GM10248 (cell line): ENCODE measurements at places on chromosomes 12 and 14.
A peak's percentile ranks its signal among the peaks of the same experiment; 100 is the strongest.

DNA sequence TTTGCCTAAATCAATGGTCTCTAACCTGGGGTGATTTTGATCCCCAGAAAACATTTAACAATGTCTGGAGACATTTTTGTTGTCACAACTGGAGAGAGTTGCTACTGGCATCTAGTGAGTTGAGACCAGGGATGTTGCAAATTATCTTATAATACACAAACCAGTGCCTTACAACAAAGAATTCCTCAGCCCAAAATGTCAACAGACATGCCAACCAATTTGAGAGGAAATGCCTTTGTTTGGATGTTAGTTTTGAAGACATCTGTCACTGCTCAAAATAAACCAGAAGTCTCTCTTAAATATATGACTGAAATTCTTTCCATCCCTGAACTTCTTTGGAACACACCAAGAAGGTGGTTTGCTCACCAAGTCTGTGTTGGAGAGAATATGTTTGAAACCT, 336.9 kb upstream of the ATP2B1 start:
- DNase-seq, result no peak

DNA sequence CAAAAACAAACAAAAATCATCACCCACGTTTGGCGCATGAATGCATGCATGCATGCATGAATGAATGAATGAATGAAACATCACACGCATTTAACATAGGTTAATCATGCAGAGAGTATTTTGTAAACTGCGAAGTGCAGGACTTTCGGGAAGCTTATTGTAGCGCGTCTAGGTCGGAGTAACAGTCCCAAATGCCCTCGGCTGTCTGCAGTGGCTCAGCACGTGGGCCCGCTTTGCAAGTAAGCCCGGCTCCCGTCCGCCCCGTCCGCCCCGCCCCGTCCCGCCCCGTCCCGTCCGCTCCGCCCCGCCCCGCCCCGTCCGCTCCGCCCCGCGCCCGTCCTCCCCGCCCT, 263 bp upstream of the IFT81 start:
- no peak for DNase-seq

DNA sequence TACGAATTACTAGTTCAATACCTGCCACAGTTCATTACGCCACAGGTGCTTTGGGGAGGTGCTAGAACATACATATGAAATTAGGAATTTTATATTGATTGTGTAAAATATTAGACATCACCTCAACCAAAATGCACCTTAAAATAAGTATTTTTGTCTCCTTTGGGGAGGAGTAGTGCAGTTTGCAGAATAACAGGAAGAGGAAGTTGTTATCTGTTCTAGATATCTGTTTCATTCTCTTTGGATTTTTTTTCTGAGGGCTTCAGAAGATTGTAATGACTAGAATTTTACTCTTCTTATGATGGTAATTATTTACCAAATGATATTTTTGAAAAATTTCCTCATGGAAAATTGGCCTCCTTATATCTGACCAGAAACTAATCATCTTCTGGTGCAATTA, 9.9 kb upstream of the GYS2 start:
- no peak for DNase-seq

DNA sequence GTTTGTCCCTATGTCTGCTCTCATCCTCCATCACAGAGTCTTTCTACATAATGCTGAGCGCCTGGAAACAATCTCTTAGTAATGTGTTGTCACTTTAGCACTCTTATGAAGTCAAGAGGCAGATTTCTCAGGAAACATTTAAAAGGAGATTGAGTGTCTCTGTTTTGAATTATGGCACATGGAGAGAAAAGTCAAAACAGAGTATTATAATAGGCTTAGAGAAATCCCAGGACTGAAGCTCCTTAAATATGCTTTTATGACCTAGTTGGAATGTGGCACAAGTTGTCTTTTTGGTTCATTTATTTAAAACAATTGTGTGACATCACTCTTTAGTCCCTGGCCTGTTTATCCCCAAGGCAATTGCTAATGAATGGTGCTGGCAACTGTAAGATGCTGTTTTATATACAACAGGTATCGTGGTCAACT, 117.8 kb upstream of the HIF1A start:
- DNase-seq, result no peak

DNA sequence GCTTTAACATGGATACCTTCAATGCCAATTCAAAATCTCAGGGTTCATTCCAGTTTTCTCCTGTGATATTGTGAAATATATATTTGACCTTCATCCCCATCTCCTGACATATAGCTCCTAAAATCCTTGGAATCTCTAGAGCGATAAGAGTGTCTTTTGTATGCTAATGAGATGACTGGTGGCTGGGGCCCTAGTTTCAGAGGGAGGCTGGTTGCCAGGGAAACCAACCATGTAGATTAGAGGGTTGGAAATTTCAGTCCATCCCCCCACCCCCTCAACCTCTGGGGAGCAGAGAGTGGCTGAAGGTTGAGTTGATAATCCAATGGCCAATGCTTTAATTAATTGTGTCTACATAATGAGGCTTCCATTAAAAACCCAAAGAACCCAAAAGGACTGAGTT, 59.4 kb downstream of the SDR9C7 start:
- no peak for DNase-seq

GRCh38 chr14:50697659-50698290, 29.7 kb upstream of the SAV1 start:
- no peak for DNase-seq

- no peak for DNase-seq
Measured at GRCh38 chr12:13947276-13947946, 34.0 kb downstream of the GRIN2B start.

DNA sequence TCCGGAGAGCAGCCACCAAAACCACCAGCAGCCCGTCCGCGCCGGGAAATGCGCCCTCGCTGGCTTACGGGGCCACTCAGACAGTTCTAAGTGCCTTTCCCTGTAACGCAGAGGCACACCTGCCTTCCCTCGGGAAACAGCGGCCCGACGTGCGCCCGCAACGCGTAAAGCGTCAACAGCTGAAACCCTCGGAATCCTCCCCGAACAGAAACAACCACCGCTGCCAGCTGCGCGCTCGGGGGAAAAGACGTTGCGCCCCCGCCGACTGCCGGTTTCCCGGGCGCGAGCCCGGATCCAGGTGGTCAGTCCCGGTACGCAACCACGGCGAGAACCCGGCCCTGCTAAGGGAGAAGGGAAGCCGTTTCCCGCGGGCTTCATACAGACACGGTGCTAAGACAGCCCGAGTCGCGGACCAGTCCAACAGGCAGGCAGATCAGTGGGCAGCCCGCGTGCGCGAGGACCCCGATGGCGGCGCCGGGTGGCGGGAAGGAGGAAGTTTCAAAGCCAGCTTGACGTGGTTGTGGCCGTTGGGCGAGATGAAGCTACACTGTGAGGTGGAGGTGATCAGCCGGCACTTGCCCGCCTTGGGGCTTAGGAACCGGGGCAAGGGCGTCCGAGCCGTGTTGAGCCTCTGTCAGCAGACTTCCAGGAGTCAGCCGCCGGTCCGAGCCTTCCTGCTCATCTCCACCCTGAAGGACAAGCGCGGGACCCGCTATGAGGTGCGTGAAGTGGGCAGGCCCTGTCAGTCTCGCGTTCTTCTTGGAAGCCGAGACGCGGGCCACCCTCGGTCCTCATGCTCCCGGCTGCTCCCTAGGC, at the start of gene LRR1:
Gene LRR1, plus strand, starts transcription at position 456 of the 816 bp plus-strand sequence. Its CDS starts 81 bp downstream, at position 537.
- peak; percentile 82 for DNase-seq

DNA sequence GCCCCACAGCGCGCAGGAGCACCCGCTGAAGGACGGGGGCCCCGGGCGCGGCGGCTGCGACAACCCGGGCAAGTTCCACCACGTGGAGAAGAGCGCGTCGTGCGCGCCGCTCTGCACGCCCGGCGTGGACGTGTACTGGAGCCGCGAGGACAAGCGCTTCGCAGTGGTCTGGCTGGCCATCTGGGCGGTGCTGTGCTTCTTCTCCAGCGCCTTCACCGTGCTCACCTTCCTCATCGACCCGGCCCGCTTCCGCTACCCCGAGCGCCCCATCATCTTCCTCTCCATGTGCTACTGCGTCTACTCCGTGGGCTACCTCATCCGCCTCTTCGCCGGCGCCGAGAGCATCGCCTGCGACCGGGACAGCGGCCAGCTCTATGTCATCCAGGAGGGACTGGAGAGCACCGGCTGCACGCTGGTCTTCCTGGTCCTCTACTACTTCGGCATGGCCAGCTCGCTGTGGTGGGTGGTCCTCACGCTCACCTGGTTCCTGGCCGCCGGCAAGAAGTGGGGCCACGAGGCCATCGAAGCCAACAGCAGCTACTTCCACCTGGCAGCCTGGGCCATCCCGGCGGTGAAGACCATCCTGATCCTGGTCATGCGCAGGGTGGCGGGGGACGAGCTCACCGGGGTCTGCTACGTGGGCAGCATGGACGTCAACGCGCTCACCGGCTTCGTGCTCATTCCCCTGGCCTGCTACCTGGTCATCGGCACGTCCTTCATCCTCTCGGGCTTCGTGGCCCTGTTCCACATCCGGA, 1.4 kb downstream of the FZD10 start:
- no peak for DNase-seq

DNA sequence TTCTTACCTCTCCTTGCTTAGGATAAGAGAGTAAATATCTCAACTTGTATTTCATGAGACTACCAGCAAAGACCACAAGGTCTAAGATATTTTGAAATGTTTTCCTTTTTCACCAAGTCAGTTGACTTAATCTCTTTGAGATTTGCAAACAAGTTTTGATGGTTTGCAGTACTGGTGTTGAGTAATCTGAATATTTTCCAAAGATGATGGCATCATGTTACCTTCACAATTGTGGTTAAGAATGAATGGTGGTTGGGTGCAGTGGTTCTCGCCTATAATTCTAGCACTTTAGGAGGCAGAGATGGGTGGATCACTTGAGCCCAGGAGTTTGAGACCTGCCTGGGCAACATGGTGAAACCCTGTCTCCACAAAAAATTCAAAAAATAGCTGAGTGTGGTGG, 225.7 kb downstream of the TMTC2 start:
- no peak for DNase-seq

- DNase-seq, result no peak
Measured at GRCh38 chr12:131617596-131618302, 93.1 kb upstream of the SFSWAP start.

DNA sequence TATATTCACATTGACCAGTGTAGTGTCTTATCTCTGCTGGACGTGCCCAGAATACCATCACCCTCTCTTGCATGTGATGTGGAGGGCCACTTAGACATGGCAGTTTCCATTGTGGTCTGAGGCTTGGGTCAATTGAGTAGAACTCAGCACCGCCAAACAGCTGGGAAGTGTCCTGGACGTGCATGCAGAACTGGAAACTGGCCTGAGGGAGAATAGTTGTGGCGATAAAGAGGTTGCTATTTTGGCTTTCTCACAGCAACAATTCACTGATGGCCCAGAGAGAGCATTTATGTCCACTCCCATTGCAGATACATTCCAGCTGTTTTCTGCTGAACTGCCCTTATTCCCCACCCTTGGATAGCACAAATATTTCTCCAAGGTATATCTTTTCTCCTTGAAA, 210.1 kb upstream of the DAAM1 start:
- DNase-seq, result no peak

DNA sequence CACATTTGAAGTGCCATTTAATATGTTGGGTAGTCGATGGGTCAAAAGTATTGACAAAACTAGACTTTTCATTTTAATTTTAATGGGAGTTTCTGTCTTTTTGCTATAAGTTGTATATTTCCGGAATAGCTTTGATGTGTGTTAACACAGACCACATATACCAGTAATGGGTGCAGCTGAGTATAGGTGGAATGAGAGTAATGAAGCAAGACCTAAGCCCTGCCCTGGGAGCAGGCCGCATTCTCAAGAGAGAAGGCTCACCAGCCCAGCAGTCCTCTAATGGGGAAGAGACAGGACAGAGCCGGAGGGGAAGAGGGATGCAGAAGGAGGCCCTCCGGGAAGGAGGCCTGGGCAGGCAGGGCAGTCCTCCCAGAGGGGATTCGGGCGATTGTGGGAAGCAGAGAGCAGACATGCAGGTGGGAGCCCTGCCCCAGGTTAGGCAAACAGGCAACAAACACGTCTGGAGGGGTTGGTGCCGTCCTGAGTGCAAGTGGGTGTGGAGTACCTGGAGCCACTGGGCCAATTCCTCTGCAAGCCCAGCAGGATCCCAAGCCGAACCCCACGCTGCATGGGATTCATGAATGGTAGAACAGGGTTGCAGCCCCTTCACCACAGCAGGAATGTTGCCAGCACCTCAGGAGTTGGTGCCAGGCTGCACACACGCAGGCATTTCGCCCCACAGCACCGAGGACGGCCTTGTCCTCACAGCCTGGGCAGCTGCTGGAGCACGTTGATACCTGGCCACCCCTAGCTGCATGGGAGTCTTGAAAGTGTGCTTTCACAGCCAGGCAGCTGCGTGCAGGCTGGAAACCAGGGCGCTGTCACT, 7.8 kb downstream of the CKB start:
- no peak for DNase-seq

- no peak for DNase-seq
Measured at GRCh38 chr12:128111951-128112350, 155.0 kb upstream of the TMEM132C start.

DNA sequence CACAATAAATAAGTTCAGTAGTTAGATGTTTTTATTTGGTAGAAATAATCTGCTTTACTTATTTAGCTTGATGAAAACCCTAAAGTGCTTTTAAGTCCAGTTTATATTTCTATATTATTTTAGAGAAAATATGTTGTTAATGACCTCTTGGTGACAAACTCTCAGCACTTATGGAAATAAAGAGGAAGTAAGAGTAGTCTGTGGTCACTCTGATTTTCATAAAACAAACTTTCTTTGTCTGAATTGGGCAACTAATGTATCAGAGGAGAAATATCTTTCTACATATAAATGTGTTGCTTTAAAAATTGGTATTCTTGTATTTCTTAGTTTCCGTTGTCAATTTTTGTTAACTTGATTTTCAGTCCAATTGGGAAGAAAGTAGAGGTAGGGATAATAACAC, 878.9 kb upstream of the SEL1L start:
- DNase-seq, result no peak

DNA sequence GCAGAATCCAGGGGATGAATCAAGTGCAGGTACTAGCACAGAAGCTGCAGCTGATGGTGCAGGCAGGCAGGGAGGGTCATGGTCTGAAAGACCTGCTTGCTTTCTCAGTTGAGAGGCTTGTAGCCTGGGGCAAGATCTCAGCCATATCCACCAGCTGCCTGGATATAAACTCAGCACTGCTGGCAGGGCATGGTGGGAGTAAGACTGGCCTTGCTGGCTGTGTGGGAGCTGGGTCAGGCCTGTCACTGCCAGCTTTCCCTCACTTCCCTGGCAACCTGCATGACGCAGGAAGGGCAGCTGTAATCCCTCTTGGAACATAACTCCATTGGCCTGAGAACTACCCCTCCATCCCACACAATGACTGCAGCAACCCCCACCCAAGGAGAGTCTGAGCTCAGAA, 230.1 kb downstream of the ANO6 start:
- DNase-seq, result no peak

DNA sequence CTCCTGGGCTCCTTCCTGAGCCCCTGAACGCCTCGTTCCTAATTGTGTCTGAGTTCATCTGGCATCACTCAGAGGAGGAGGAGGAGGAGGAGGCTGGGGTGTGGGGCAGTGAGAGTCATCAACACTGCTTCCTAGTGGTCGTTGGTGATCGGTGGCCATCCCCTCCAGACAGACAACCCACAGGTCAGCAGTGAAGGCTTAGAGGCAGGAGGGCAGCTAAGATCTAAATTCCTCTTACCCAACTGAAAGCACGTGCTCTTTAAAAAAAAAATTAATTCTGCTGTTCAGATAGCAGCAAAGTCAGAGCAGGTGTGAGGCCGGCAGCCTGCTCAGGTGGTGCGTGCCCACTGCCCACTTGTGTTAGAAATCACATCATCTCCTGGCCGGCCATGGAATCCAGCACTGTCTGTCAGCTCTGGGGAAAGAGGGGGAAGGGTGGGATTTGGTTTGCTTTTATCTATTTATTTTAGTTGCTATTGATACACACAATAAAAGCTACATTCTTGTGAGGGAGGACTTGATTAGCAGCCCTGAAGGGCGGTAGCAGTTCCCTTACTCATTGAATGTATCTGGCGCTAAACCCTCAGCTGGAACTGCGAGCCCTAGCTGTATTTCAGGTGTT, 46.6 kb downstream of the PPP2R5C start:
- no peak for DNase-seq
